Amniotic epithelial cell (primary cell): ENCODE measurements at places on chromosomes 7 and 10.

DNA sequence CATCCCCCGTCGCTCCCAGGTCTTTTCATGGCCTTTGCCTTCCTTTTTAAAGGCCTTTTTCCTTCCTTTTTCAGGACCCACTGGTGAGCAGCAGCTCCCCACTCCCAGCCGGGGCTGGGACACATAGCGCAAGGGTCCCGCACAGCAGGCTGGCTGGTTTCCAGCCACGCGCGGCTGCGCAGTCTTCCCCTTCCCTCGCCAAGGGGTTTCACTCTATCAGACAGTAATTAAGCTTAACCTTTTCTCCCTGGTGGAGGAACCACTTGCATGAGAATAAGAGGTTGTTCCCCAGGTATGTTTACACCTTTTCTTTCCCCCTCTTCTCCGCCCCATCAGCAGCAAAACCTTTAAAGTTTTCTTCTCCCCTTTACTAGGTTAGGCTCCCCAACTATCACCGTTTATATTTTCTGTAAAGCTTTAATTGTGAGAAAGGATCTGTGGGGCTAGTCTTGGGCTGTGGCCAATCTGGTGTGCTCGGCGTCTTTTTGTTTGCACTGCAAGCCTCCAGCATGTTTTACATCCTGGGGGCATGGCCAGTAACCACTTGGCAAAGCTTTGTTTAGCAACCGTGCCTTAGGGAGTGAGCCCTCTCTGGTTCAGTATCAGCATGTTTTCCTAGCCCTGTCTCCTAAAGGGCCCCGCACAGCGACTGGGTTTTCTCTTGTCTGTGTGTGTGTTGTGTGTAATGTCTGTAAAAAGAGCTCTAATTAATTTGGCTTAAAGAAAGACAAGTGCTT lies 219.6 kb downstream of the PHF14 start:
- peak; percentile 64 for DNase-seq

DNA sequence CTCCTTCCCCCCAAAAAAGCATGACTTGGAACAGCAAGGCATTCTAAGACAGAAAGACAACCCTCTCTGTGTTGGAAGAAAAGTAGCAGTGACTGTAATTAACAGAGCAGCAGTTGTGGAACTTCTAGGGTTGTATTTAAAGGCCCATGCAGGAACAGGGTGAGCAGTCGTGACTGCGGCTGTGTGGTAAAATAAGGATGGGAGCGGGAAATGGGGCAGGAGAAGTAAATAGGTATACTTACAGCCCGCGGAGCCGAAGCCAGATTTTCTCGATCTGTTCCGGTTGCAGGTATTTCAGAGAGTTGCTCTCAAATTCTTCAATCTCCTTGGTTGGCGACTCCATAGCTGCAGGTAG lies 179 bp downstream of the PDE1C start:
- DNase-seq = no peak

DNA sequence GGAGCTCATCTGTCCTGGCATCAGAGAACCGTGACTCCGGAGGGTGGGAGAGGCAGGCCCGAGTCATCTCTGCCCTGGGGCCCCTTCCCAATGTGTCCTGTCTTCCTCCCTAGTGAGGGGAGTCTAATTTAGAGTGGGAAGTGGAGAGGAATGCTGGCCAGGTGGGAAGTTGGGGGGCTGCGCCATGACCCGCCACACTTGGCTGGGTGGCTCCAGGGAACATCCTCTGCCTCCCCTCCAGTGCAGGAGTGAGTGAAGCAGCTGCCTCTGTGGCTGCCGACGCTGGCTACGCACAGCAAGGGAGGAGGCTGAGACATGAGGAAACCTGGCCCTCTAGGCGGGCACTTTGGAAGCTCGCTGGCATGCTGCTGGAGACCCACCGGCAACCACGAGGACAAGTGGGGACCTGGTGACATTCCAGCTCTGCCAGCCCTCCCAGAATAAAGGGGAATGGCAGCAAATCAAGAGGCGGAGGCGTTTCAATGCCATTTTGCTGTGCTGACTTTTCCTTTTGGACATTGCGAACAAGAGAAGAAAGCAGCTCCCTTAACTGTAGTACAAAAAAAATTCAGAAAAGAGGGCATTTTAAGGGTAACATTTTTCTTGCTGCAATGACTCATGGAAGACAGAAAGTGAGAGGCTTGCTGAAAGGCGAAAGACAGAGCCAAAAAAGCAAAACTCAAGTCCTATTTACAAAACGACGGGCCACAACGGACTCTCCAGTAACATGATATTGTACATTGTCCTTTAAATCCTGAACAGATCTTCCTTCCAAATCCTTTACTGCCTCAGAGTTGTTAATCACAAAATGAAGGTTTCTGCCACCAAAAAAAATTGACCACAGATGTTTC lies 121.2 kb upstream of the PITRM1 start:
- peak; percentile 8 for DNase-seq

DNA sequence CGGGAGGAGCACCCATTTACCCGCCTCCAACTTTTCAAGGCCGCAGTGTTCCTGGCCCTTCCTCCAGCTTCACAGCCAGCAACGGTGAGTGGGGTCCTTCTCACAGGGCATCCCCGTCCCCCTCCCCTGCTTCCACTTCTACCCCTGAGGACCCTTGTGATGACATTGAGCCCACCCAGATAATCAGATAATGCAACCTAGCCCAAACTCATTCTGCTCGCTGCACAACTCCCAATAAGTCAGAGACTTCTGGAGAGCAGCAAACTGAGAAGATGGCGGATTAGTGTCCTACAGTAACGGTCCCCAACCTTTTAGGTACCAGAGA lies 74.5 kb downstream of the OAT start:
- no peak for DNase-seq

- DNase-seq = peak; percentile 76
Measured at GRCh38 chr10:80199828-80200227, 5.5 kb downstream of the ANXA11 start.

- peak; percentile 89 for DNase-seq
Measured at GRCh38 chr7:152383341-152384234, 52.2 kb downstream of the KMT2C start.

- DNase-seq = peak; percentile 55
Measured at GRCh38 chr10:90288391-90288933, 569.4 kb downstream of the HTR7 start.

- no peak for DNase-seq
Measured at GRCh38 chr7:47521011-47521795, 60.7 kb downstream of the TNS3 start.

DNA sequence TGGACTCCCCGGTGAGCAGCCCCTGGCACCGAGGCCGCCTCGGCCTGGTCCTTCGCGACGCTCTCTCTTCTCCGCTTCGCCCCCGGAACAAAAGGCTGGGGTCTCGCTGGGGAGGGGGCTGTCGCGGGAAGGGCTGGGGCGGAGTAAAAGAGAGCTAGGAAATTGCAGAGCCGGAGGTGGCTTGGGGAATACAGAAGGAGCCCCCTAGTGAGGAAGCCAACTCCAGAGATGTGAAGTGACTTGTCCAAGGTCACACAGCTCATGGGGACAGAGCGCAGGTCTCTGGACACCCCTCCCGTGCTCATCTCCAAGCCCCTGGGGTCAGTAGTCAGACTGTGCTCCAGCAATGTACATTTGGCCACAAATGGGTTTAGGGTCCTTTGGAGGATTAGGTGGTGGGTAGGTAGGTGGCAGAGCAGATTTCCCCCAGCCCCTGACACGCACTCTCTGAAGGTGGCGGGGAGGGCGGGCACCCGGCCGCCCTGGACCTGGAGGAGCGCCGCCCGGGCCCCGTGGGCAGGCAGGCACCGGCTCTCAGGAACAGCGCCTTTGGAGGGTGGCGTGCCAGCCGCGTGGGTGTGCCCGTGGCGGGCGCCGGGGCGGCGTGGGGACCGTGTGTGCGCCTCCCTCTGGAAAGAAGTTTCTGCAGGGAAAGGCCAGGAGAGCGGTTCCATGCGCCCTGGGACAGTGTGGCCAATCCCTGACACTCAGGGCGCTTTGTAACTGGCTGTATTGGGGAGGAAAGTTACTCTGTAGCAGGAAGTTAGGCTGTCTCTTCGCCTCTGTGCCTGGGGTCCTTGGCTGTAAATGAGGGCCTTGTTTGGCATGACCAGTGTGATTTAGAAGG lies 910 bp downstream of the WIPF3 start:
- DNase-seq = no peak

GRCh38 chr10:11529276-11529903 lies 82.1 kb downstream of the USP6NL start:
- DNase-seq = no peak

DNA sequence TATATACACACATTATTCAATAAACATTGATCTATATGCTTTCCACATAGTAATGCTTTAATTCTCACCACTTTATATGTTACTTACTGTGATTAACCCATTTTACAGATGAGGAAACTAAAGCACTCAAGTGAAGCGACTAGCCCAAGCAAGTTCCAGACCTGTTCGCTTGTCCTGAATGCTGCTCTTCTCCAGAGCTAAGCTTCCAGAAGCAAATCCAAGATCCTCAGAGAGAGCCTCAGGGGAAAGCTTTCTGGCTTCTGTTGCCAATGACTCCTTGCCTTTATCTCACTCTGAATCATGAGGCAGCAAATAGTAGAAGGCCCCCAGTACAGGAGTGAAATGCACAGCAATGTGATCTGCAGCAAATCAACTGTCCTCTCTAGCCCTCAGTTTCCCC lies 32.2 kb downstream of the XPNPEP1 start:
- peak; percentile 38 for DNase-seq

- DNase-seq = peak; percentile 52
Measured at GRCh38 chr7:72710983-72711382, 117.0 kb downstream of the TYW1B start.

GRCh38 chr10:31090894-31091607 lies 59.4 kb upstream of the ZNF438 start:
- DNase-seq = peak; percentile 94

- DNase-seq = no peak
Measured at GRCh38 chr7:1160670-1161021, 650 bp upstream of the ZFAND2A start.

- DNase-seq = no peak
Measured at GRCh38 chr7:67619175-67619574, 622.5 kb downstream of the TYW1 start.

DNA sequence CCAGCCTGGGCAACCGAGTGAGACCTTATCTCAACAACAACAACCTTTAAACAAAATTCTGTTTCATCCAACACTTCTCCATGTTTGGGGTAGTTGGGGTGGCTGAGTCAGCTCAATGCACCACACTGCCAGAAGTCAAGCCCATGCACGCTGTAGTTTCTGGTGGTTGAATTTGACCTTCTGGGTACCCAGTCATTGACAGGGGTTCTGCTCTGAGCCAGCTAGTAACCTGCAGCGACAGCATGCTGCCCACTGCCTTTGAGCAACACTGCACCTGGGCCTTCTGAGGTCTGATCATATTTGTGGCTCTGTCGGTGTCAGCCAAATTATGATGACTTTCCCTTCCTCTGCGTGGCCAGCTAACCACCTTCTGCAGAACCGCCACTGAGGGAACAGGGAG lies 84.6 kb upstream of the ZNF438 start:
- no peak for DNase-seq

- no peak for DNase-seq
Measured at GRCh38 chr10:95796504-95796903, 40.5 kb downstream of the ENTPD1 start.

DNA sequence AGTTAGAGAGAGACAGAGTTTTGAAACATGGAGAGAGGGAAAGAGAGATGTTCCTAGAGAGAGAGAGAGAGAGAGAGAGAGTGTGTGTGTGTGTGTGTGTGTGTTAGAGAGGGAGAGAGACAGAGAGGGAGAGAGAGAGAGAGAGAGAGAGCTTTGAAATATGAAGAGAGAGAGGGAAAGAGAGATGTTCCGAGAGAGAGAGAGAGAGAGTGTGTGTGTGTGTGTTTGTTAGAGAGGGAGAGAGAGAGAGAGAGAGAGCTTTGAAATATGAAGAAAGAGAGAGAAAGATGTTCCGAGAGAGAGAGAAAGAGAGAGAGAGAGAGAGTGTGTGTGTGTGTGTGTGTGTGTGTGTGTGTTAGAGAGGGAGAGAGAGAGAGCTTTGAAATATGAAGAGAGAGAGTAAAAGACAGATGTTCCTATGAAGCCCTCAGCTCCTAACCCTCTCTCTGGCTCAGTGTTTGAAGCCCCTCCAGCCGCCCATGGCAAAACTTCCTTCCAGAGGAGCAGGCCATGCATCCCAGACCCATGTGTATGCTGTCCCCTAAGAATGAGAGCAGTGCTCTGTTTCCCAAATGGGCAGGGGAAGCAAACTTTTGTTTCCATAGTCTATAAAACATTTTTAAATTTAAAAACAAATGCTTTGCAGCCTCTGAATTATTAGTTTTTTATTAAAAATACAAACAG lies 130.9 kb downstream of the KCNMA1 start:
- DNase-seq = peak; percentile 74

- no peak for DNase-seq
Measured at GRCh38 chr10:12381536-12382156, 32.3 kb downstream of the CAMK1D start.

GRCh38 chr7:87312215-87312865 lies 33.1 kb upstream of the CROT start:
- DNase-seq = peak; percentile 58

DNA sequence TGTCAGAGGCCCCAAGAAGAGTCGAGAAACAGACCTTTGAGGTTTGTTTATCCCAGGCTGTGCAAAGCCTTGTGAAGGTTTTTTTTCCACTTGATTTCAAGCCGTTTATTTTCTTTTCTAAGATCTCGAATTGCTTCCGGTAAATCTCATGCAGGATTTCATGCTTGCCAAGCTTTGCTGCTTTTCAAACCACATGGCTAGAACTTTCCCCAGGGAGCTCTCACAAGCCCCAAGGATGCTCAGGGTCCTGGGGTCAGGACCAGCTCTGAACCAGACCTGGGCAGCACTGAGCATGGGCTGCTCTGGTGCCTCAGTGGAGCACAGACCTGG lies 48.0 kb upstream of the AQP1 start:
- no peak for DNase-seq

- no peak for DNase-seq
Measured at GRCh38 chr10:36711361-36711760, 414.0 kb upstream of the ANKRD30A start.

GRCh38 chr7:158027646-158028045 lies 560.0 kb downstream of the PTPRN2 start:
- DNase-seq = no peak

DNA sequence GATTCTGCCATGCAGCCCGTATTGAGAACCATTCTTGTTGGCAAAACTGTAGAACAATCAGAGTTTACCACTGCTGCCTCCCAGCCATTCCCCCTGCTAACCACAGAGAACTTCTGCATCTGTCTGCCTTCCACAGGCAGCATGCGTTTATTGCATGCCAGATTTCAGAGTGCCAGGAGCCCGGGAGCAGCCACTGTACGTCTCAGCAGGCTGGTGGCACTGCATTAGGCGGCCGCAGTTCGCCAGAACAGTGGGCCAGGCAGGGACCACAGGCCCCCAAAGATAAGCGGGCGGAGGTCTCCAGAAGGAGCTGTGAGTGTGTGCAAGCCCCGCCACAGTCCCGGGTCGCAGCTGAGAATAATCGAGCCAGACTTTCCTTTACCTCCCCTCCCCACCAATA lies 31.8 kb downstream of the ZNF467 start:
- no peak for DNase-seq

GRCh38 chr10:72328045-72328828 lies 26.5 kb downstream of the DNAJB12 start:
- DNase-seq = peak; percentile 55

- peak; percentile 27 for DNase-seq
Measured at GRCh38 chr10:68526634-68527307, 552 bp downstream of the SLC25A16 start.

GRCh38 chr7:29342761-29343160 lies 148.2 kb downstream of the CHN2 start:
- no peak for DNase-seq

GRCh38 chr7:10536561-10536960 lies 437.1 kb upstream of the PHF14 start:
- DNase-seq = no peak

GRCh38 chr10:95312257-95312656 lies 21.5 kb upstream of the PDLIM1 start:
- DNase-seq = peak; percentile 77

- no peak for DNase-seq
Measured at GRCh38 chr7:130150587-130150986, 54.6 kb downstream of the TMEM209 start.
